ENCODE measurements at places on chromosomes 2 and 18.

- peak overlapping the region; percentile 43 for H3K27ac ChIP-seq
- no peaks in the 10 kb centered on the region for H3K36me3 ChIP-seq
- H3K4me3 ChIP-seq: peak overlapping the region; percentile 55
- no peaks in the 10 kb centered on the region for H3K27me3 ChIP-seq
Observed at GRCh38 chr2:70143314-70144150, 47.3 kb downstream of the C2orf42 start.

- no peaks in the 10 kb centered on the region for H3K27me3 ChIP-seq
- DNase-seq: no peak
- no peaks in the 10 kb centered on the region for H3K36me3 ChIP-seq
- H3K4me1 ChIP-seq: no peaks in the 10 kb centered on the region
- H3K27ac ChIP-seq: no peak overlapping the region
Observed at GRCh38 chr2:182631299-182631698, 84.8 kb upstream of the DNAJC10 start.

GRCh38 chr18:29248805-29249204 is 1071.9 kb upstream of the CDH2 start:
- H3K27ac ChIP-seq: no peak overlapping the region
- H3K36me3 ChIP-seq: no peaks in the 10 kb centered on the region
- no peaks in the 10 kb centered on the region for H3K4me1 ChIP-seq
- H3K27me3 ChIP-seq: no peaks in the 10 kb centered on the region
- H3K4me3 ChIP-seq: no peak overlapping the region

DNA sequence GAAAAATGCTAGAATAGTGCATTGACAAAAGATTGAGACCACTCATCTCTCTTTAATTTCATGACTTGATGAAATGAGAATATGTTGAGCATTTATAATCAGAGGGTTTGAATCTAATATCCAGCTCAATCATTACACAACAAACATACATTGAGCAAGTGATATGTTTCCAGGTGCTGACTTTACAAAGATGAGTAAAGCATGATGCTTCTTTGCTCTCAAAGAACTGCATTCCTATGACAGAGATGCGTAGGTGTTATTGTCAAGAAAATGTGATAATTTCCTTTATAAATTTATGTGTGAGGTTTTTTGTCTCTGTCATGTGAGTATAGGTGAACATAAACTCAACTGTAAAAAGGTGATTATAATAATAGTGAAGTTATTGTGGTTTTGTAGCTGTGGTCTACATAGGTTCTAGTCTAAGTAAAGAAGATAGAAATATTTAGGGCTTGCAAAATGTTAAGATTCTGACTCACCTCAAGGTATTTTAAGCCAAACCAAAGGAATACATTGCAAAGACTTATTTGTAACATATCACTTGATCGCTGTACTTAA is 389.8 kb downstream of the GALNT13 start:
- H3K27ac ChIP-seq: no peak overlapping the region
- no peak overlapping the region for H3K4me3 ChIP-seq
- no peak for DNase-seq
- peaks cover 8% of the 10 kb centered on the region for H3K4me1 ChIP-seq
- no peaks in the 10 kb centered on the region for H3K36me3 ChIP-seq

GRCh38 chr2:109447776-109448175 is 166.0 kb downstream of the SEPTIN10 start:
- no peak overlapping the region for H3K27ac ChIP-seq
- no peaks in the 10 kb centered on the region for H3K4me1 ChIP-seq
- no peaks in the 10 kb centered on the region for H3K36me3 ChIP-seq
- no peak overlapping the region for H3K4me3 ChIP-seq

DNA sequence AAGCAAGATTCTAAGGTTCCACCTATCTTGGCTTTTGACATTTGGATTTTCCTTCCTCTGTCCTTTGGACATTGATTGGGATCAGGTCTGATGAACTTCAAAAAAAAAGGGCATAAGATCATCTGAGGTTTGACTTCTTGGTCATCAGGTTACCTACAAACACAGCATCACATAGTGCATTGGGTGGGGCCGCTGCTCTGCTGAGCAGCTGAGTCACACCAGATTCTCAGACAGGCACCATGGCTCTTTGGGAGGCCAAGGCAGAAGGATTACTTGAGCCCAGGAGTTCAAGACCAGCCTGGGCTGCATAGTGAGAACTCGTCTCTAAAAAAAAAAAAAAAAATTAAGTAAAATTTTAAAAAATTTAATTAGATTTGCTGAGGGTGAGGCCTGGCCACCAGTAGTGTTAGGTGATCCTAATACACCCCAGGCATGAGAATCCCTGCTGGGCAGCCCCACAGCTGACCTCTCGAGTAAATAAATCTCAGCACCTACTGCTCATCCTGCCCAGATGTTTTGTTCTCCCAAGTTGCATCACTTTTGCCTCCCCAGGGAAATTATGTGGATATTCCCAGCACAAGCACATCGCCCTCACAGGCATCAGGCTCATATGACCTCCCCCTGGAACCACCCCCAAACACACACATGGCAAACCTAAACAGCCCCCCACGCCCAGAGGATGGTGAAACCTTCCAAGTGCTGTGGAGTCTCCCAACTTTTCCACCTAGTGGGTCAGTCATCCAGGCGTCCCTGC is 5.3 kb downstream of the MLPH start:
- no peaks in the 10 kb centered on the region for H3K27me3 ChIP-seq
- no peak overlapping the region for H3K4me3 ChIP-seq
- H3K36me3 ChIP-seq: peaks cover 67% of the 10 kb centered on the region
- H3K27ac ChIP-seq: no peak overlapping the region

DNA sequence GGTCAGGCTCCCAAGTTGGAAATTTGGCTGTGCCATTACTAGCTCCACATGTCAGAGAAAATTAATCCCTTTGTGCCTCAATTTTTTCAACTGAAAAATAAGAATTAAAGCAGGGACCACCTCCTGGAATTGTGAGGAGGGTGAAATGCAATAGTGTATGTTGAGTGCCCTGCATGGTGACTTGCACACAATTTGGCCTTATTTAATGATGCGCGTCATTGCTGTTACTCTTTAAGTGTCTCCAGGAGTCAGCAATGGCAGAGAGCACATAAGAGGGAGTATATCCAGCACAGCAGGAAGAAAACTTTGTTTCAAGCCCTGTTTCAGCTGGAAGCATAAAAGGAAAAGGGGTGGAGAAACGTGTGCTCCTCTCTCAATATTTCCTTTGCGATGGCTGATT is 215.8 kb downstream of the ALK start:
- peaks cover 37% of the 10 kb centered on the region for H3K27me3 ChIP-seq
- H3K36me3 ChIP-seq: no peaks in the 10 kb centered on the region
- no peak overlapping the region for H3K4me3 ChIP-seq

DNA sequence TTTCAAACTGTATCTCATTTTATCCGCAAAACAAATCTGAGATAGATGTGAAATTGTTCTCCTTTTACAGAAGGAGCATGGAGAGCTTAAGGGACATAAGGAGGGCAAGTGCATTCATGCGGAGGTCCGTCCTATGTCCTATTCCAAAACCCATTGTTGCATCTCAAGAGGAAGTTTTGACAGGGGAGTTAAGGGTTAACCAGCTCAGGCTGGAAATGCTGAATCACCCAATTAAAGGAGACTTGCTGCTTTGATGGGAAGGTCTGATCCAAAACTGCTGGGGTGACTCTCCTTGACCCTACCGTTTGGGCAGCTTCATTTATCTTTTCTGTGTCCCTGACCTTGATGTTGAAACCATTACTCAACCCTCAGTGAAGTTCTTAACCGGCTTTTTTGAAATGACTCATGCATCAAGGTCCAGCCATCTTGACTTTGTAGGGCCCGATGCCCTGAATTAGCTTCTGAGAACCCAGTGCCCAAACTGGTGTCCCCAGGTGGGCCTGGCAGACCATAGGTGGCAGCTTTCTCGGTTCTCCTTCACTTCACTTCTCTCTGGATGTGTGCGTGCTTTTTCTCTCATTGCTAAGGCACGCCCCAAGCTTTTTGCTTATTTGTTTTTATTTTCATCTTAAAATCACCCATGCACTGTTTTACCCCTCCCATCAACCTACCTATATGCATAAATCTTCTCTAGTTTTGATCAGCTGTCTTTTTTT is 15.9 kb upstream of the TXNDC2 start:
- no peaks in the 10 kb centered on the region for H3K27me3 ChIP-seq
- H3K27ac ChIP-seq: peak overlapping the region; percentile 73
- peaks cover 33% of the 10 kb centered on the region for H3K4me1 ChIP-seq
- H3K4me3 ChIP-seq: no peak overlapping the region

GRCh38 chr2:18425210-18425703 is 135.2 kb downstream of the RDH14 start:
- no peak for DNase-seq
- no peak overlapping the region for H3K27ac ChIP-seq
- 0 out of 2 replicates have a peak, but pooled peaks cover 4% of the 10 kb centered on the region for H3K27me3 ChIP-seq
- no peak overlapping the region for H3K4me3 ChIP-seq

- no peak overlapping the region for H3K4me3 ChIP-seq
- H3K27me3 ChIP-seq: no peaks in the 10 kb centered on the region
- H3K36me3 ChIP-seq: no peaks in the 10 kb centered on the region
- no peak overlapping the region for H3K27ac ChIP-seq
- DNase-seq: no peak
- H3K4me1 ChIP-seq: no peaks in the 10 kb centered on the region
Observed at GRCh38 chr18:45901654-45902210, 65.4 kb downstream of the EPG5 start.

- H3K36me3 ChIP-seq: no peaks in the 10 kb centered on the region
- no peaks in the 10 kb centered on the region for H3K27me3 ChIP-seq
Observed at GRCh38 chr18:32847691-32848090, 74.9 kb upstream of the KLHL14 start.

- H3K27ac ChIP-seq: no peak overlapping the region
- H3K27me3 ChIP-seq: no peaks in the 10 kb centered on the region
- no peaks in the 10 kb centered on the region for H3K4me1 ChIP-seq
- no peak for DNase-seq
Observed at GRCh38 chr18:35026407-35027061, 14.7 kb upstream of the MAPRE2 start.

- no peaks in the 10 kb centered on the region for H3K4me1 ChIP-seq
- no peak for DNase-seq
- H3K27me3 ChIP-seq: no peaks in the 10 kb centered on the region
- H3K36me3 ChIP-seq: no peaks in the 10 kb centered on the region
- H3K4me3 ChIP-seq: no peak overlapping the region
- H3K27ac ChIP-seq: no peak overlapping the region
Observed at GRCh38 chr2:216536734-216537210, 38.1 kb downstream of the RPL37A start.

GRCh38 chr2:236114959-236115358 is 53.2 kb downstream of the GBX2 start:
- no peaks in the 10 kb centered on the region for H3K27me3 ChIP-seq
- no peak overlapping the region for H3K4me3 ChIP-seq
- no peaks in the 10 kb centered on the region for H3K4me1 ChIP-seq
- no peak overlapping the region for H3K27ac ChIP-seq
- no peaks in the 10 kb centered on the region for H3K36me3 ChIP-seq

- H3K27me3 ChIP-seq: no peaks in the 10 kb centered on the region
- no peaks in the 10 kb centered on the region for H3K36me3 ChIP-seq
- H3K4me3 ChIP-seq: no peak overlapping the region
Observed at GRCh38 chr18:68722821-68723220, 7.9 kb upstream of the TMX3 start.

DNA sequence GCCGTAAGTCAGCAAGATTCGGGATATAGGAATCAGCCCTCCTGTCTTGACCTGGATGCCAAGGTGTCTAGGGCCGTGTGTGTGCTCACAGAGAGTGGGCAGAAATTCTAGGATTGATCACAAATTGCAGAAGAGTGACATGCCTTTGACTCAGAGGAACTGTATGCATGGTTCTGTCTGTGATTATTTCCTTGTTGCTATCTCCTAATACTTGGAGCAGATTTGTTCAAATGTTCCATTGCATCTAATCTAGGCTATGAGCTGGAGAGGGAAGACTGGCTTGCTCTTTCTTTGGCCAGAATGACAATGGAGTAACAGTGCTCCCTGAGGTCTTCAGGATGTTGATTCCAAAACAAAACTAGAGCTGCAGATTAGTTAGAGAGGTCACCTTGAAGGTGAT is 115.0 kb downstream of the EN1 start:
- H3K4me3 ChIP-seq: no peak overlapping the region
- no peaks in the 10 kb centered on the region for H3K27me3 ChIP-seq
- H3K36me3 ChIP-seq: no peaks in the 10 kb centered on the region
- no peak overlapping the region for H3K27ac ChIP-seq

Data from HCT116 (cell line).